HepG2 (cell line): ENCODE measurements at places on chromosomes 1 and 21. TPM values are rescaled to one million over a fixed set of nuclear protein-coding genes. Genes with fewer than 3 reads are reported as not detected.
A peak's percentile ranks its signal among the peaks of the same experiment; 100 is the strongest.

Gene CLCA1
- polyA plus RNA-seq: not detected in 2 replicates

DNA sequence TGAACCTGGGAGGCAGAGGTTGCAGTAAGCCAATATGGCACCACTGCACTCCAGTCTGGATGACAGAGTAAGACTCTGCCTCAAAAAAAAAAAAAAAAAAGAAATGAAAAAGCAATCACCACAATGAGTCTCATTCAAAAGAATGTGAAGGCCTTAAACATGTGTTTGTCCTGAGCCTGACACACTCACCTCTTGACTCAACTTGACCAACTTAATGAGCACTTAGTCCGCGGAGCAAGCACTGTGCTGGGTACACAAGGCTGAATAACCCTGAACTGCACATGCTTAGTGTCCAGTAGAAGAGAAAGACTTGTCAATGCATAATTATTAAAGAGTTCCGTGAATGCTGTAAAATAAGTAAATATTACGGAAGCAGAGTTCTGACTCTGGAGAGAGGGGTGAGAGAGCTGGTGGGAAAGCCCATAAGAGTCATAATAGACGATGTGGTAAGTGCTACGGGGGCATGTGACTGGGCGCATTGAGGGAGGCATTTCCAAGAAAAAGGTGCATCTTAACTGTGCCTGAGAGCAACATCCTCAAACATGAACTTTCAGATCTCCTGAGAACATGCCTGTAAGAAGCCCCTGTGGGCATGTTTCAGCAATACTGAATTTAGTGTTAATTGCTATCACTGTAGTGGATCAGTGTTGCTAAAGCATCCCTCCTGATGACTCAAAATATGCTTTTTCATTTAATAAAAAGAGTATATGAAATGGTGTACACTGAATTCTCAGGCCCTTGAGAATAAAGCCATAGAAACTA is 27.2 kb downstream of the MCOLN2 start:
- no peaks in the 10 kb centered on the region for H3K36me3 ChIP-seq
- no peaks in the 10 kb centered on the region for H3K4me1 ChIP-seq
- no peaks in the 10 kb centered on the region for H3K27me3 ChIP-seq
- DNase-seq: no peak

- no peak for DNase-seq
- H3K4me3 ChIP-seq: no peak overlapping the region
- H3K27ac ChIP-seq: no peak overlapping the region
- no peaks in the 10 kb centered on the region for H3K27me3 ChIP-seq
- no peaks in the 10 kb centered on the region for H3K36me3 ChIP-seq
Observed at GRCh38 chr1:71778940-71779339, 503.4 kb downstream of the NEGR1 start.

Gene TTF2
- polyA plus RNA-seq: 12.7 and 12.8 TPM in 2 replicates

DNA sequence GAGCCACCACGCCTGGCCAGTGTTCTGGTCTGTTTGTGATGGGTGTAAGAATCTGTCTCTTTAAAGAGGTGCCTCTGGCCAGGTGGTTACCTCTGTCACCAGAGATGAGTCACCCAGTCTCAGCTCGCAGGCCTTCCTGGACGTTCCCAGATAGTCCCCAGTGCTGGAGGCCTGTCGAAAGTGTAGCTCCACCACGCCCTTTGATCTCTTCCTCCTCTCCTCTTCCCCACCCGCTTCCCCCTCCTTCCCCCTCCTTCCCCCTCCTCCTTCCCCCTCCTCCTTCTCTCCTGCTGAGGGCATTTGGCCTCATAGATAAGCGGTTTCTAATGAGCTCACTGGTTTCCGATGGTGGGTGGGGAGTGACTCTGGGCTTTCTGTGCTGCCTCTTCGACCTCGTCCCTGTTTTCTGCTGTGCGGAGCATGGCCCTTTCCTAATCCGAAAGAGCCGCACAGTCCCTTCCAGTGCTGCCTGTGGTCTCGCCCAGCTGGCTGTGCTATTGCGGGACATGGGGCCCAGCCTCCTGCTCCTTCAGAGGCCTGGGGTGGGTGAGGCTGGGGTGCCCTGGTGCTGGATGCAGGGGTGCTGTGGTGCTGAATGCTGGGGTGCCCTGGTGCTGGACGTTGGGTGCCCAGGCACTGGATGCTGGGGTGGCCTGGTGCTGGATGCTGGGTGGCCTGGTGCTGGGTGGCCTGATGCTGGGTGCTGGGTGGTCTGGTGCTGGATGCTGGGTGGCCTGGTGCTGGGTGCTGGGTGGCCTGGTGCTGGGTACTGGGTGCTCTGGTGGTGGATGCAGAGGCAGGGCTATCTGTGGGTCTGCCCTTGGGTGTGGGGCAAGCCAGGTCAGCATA is 19.2 kb downstream of the AGPAT3 start:
- peaks cover 37% of the 10 kb centered on the region for H3K4me1 ChIP-seq
- H3K36me3 ChIP-seq: peaks cover 4% of the 10 kb centered on the region; the same call in 1 of the 2 replicates
- H3K27ac ChIP-seq: peak overlapping the region; percentile 76
- peak; percentile 73 for DNase-seq
- H3K4me3 ChIP-seq: peak overlapping the region; percentile 24; the same call in 1 of the 2 replicates
- no peaks in the 10 kb centered on the region for H3K27me3 ChIP-seq
